ENCODE measurements at places on chromosomes 2 and 18.

- DNase-seq: peak; percentile 58
Observed at GRCh38 chr2:166494140-166494624, at the start of gene SCN7A. SCN7A (minus strand) TSS chr2:166494249; CDS start chr2:166477696, 16,553 bp downstream.

- DNase-seq: no peak
Observed at GRCh38 chr2:107525406-107525805, 301.3 kb upstream of the RGPD4 start.

- no peak for DNase-seq
Observed at GRCh38 chr2:135843671-135844070, 6.7 kb upstream of the LCT start.

GRCh38 chr2:71939588-71940535 lies 207.8 kb downstream of the CYP26B1 start:
- DNase-seq: peak; percentile 3

DNA sequence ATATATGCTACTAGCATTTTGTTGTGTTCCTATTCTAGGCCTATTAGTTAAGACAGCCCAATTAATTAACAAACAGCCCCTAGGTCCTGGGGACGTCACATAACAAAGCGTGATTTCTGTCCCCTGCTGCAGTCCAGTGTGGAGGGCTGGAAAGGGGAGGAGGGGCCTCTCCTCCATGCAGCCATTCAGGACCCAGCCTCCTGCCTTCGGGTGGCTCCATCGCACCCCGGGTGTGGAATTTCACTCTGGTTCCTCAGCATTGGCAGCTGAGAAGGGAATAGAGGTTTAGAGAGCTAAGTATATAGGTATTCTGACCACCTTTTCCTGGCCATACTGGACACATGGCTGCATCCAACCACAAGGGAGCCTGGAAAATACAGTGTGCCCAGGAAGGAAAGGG lies 42.4 kb downstream of the MC2R start:
- no peak for DNase-seq

DNA sequence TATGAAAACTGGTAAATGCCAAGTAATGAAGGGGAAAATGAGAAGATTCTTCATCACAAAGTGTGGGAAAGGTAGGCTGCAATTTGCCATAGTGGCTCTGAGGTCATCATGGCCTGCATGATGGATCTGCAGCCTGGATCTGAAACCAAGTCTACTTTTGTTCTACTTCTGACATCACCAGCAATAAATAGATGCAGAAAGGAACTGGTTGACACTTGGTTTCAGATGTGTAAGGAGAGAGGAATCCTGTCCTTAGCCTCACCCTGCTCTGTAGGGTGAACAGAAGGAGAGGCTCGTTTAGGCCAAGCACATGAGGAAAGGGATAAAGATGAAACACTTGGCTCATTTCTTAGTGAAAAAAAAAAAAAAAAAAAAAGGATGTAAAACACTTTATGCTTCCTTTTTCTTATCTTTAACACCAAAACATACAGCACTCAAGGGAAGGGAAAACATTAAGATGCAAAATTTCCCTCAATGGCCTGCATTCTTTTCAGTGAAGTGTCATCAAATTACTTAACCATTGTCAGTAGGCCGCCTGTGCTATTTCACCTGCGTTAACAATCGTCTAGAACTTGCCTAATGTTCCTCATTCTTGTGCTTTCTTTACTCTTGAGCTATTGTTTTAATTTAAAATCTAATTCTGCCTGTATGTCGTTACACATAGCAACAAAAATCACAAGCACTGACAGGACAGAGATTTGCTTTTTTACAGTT lies 3.9 kb downstream of the NEB start:
- peak; percentile 10 for DNase-seq

DNA sequence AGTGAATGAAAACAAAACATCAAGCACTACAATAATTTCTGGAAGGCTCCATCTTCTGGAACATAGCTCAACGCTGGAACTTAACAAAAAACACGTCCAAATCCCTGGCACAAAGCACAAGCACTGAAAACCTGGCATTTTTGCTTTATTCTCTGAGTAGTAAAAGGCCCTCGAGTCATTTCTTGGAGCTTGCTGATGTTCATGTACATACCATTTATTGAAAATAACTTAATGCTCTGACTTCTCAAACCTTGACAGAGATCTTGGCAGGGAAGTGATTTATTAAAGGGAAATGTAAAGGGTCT lies 76.5 kb upstream of the STK17B start:
- DNase-seq: no peak

- no peak for DNase-seq
Observed at GRCh38 chr2:47785986-47786385, 3.0 kb downstream of the MSH6 start.

DNA sequence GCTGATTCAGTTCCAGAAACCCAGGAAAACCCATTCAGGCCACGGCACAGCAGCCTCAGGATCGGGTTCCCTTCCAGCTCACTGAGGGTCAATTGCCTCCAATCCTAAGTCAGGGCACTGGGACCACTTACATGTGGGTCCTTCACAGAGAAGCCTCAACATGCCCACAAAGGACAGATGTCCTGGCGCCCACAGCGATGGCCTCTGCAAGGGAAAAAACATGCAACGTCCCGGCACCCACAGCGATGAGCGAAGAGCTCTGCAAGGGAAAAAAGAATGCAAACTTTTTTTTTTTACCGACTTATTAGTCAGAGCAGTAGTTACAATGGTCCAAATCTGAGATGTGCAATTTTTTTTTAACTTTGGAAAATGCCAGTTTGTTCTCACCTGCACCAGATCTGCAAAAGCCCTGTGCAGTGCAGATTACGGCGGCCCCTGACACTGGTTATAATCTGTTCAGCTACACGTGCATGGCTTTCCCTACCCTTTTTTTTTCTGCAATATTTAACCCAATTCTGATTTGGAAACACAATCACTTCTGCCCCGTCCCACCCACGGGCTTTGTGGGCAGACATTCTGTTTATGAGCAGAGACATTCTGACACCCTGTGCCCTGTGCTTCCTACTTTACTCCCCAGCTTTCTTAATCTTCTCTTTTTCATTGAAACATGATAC lies 159.3 kb upstream of the SALL3 start:
- no peak for DNase-seq

DNA sequence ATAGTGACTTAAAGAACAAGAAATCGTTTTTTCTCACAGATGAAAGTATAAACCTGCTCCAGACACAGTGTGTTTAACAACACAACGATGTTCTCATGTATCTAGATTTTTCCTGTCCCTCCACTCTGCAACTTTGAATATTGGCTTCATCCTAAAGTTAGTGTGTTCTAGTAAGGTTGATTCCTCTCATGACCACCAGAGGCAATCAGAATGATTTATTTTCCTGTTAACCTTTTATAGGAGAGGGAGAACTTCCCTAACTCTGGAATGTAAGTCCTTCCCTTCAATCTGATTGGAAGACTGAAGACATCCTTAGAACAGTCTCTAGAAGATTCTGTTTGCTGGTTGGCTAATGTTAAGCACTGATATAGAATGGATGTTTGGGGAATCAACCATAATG lies 41.0 kb upstream of the TAF4B start:
- no peak for DNase-seq

GRCh38 chr2:179096090-179096489 lies 46.2 kb upstream of the CCDC141 start:
- no peak for DNase-seq

GRCh38 chr2:224114428-224114827 lies 75.3 kb upstream of the SERPINE2 start:
- DNase-seq: no peak

DNA sequence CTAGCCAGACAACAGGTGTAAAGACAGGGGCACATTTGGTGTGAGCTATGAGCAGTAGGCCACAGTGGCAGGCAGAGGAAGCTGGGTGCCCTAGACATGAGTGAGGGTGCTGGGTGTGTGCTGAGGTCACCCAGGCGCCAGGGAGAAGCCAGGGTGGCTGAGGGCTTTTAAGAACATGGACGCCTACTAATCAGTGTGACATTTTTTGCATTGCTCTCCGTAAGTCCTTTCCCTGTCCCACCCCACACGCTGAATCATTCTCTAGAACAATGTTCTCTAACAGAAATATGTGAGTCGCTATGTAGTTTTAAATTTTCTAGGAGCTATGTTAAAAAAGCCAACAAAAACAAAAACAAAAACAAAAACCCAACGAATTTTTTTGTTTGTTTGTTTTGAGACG lies 204.5 kb upstream of the REV1 start:
- DNase-seq: peak; percentile 27

DNA sequence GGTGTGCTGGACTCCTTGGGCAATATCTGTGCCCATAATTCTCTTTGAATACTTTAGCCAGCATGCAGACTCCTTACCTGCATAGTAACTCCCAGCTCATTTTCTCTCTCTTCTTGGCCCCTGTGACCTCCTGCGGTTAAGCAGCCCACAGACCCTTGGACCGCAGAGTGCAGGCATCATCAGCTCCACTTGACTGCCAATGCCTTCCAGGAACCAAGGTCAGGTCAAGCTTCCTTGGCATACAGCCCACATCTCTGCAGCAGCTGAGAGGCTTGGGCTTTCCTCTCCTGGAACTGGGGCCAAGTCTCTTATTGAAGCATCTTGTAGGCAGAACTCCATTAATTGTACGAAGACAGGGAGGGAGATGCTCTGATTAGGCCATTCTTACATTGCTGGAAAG lies 130.1 kb upstream of the PIEZO2 start:
- DNase-seq: peak; percentile 36

DNA sequence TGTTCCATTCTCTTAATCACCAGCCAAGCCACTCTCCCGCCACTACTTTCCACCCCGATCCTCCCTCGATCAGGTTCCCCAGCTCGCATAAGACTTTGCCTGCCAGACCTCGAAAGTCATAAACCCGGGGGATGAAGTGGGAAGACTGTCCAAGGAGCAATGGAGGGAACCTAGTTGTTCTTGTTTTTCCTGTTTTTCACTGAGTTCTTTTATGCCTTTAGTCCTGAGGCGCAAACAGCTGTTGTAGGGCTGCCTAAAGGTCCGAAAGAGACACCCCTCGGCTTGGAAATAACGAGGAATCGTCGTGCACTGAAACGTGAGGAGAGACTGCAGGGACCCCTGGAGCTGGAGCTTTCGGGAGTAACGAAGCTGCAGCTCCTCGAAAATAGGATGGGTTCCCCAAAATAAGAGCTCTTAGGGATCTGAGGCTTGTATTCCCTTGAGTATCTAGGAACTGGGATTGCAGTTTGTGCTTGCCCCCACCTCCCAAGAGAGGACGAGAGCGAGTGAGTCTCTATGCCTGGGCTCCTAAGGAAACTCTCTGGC lies 1.7 kb upstream of the HOXD12 start:
- no peak for DNase-seq

DNA sequence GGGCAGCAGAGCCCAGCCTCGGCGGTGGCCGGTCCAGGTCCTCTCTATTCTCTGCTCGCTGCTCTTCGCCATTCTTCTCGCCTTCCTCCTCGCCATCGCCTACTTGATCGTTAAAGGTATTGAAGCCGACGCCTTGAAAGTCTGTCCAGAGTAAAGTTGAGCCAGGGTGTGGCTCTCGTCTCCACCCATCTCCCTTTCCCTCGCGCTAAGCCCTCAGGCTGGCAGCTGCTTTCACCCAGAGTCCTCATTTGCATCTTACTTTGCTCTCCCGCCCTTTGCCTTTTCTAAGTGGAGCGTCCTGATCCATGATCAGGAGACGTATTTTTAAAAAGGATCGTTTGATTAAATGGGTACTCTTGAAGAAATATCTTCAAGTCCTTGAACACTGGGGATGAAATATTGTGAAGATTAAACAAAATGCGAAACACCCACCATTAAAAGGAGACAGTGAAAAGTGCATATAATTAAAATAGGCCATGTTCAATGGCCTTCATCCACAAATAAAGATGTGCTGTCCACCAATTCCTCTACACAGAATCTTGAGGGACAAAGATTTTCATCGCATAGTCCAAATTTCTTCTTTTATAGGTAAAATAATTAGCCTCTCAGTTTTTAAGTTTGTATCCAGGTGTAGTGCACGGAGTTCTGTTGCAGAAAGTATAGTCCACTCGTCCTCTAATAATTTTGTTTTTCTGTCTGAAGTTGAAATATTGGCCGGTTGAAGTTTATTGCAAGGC lies 657 bp downstream of the ARL6IP6 start:
- DNase-seq: peak; percentile 41

GRCh38 chr2:114812261-114812660 lies 369.8 kb downstream of the DPP10 start:
- no peak for DNase-seq

- no peak for DNase-seq
Observed at GRCh38 chr2:229775614-229776313, 61.4 kb upstream of the DNER start.

GRCh38 chr2:72134997-72135800 lies 12.5 kb downstream of the CYP26B1 start:
- DNase-seq: no peak

GRCh38 chr2:120934574-120935338 lies 199.1 kb downstream of the GLI2 start:
- DNase-seq: peak; percentile 94

GRCh38 chr18:51425889-51426288 lies 228.4 kb upstream of the MEX3C start:
- no peak for DNase-seq

GRCh38 chr2:150873396-150873772 lies 385.9 kb upstream of the RND3 start:
- no peak for DNase-seq

GRCh38 chr2:225173909-225174308 lies 131.6 kb upstream of the DOCK10 start:
- no peak for DNase-seq

DNA sequence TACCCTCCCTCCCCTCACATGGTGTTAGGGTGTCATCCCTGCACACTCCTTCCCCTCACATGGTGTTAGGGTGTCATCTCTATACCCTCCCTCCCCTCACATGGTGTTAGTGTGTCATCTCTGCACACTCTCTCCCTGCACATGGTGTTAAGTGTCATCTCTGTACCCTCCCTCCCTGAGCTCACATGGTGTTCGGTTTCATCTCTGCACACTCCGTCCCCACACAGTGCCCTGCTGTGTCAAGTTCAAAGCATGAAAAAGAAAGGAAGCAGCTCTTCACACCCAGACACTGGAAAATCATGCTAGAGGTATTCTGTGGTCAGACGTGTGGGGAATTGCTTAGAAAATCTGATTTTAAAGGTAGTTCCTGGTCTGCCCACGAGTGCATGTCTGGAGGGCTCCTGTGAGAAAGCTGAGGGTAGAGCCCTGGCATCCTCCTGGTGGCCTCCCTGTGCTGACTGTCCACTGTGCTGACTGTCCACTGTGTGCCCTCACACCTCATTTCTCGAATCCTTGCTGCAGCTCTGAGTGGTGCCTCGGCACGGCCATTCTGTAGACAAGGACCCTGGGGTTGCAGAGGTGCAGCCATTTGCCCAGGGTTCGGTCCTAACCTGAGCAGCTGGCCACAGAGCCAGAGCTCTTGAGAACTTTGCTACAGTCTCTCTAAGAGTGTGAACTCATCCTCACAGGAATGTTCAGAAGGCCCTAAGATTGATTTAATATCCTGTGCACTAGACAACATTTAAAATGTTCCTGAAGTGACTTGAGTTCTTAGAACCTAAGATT lies 69.1 kb upstream of the NFATC1 start:
- no peak for DNase-seq

GRCh38 chr2:10036095-10036884 lies 7.1 kb upstream of the KLF11 start:
- DNase-seq: peak; percentile 83

GRCh38 chr2:147382322-147382948 lies 462.4 kb upstream of the ACVR2A start:
- peak; percentile 11 for DNase-seq

All from urothelium cell line (cell line).